Left lung (tissue), 14 donors: ENCODE measurements at places on chromosomes 7 and 10.

- DNase-seq, result no peak
These were observed 1.3 kb downstream of the SHH start for GRCh38 chr7:155810770-155811559.

GRCh38 chr7:107167483-107168232 lies 1.1 kb upstream of the HBP1 start:
- peak; percentile 91 for DNase-seq

- peak; percentile 28 for DNase-seq
These were observed 70.2 kb downstream of the HTR7 start for GRCh38 chr10:90787393-90788198.

GRCh38 chr10:79239275-79239779 lies 107.9 kb upstream of the PPIF start:
- no peak for DNase-seq

DNA sequence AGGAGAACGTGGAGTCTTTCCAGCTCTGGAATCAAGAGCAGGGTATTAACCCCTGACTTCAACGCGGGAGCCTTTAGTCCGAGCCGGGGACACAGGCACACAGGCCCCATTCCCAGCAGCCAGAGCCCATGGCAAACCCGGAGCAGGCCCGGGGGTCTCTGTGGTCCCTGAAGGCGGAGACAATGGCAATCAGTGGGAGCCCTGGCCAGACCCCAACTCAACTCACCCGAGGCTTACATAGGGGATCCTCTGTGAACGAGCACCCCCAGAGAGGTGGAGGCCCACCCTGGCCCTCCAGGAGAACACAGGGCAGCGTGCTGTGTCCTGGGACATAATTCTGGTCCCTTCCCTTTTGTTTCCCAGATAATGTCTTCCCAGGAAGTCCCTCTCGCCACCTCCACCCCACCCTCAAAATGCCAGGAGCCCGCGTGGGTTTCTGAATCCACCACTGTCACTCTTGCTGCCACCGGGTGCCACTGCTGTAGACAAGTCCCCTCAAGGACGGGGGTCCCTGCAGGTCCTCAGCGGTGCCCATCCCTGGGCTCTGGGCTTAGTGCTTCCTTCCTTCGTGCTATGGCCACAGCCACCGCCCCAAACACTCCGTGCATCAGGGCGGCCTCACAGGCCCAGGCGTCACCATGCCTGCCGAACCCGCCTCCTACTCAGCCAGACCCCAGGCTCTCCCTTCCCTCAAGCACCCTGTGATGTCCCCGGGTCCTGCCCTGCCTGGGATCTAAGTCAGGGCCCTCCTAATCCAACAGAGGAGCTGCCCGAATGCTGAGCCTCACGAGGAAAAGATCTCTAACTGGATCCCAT lies 28.6 kb upstream of the PPP2R2D start:
- no peak for DNase-seq

DNA sequence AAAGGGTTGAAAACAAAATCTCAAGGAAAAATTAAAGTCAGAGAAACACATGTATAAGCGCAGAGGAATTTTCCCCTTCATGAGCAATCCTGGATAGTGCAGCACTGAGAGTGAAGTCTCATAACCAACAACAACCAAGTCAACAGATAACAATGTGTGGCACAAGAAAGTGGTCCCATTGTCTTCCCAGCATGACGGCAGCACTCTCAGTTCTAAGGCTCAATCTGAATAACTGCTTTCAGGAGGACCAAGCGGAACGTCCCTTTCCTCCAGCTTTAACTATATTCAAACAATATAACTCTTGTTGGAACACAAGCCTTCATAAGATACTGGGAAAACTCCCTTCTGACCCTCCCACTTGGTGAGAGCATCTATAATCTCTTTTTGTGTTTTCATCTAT lies 137.9 kb downstream of the RAPGEF5 start:
- no peak for DNase-seq

GRCh38 chr10:101485681-101486554 lies 102.1 kb downstream of the POLL start:
- DNase-seq, result peak; percentile 77

DNA sequence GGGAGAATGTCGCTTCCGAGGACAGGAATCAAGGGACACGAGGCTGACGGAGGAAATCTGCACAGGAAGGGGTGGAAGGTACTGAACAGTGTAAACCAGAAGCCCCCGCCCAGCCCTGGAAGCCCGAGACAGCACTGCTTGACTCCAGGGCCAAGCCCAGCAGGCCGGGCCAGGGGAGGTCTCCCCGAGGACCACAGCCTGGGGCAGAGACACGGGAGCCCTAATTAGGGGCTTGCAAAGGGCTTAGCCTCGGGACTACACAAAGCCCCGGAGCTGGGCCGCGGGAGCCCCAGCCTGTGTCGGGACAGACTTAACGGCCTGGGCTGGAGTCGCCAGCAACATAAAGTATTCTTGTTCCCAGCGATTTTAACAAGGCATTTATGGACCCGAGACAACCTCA lies 50.8 kb downstream of the OAT start:
- DNase-seq, result no peak

- no peak for DNase-seq
These were observed 11.0 kb downstream of the GHRHR start for GRCh38 chr7:30974605-30975255.

DNA sequence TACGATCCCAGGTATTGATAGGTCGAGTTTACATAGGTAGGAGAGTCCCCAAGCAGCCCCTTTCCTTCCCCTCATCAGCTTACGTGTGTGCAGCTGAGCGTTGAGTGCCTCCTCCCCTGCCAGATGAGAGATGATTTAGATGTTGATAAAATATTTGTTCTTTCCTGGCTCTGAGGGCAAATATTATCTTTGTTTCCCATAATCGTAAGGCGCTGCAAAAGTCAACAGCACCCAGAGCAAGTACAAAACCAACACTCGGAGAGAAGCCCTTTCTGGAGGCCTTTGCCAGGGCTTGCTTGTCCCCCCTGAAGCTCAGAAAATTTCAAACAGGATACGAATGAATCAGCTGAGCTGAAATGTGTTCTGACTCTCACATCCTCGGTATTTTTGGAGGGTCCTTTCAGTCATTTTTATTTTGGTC lies 683.2 kb downstream of the LRMDA start:
- no peak for DNase-seq

DNA sequence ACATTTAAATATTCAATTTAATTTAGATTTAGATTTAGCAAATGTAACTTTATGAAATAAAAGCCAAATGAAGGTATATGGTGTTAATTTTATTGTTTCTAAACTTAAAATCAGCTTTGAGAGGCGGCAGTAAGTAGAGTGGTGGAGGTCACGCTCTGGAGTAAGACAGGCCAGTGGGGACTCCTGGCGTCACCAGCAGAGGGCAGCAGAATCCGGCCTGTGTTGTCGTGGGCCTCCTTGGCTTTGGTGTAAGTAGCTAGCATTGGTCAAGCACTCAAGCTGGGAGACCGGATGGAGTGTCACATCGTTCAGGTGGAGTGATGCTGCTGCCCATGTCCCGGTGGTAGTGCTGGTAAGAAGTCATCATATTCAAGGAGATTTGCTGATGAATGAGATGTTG lies 98.7 kb upstream of the DNAJB6 start:
- no peak for DNase-seq

DNA sequence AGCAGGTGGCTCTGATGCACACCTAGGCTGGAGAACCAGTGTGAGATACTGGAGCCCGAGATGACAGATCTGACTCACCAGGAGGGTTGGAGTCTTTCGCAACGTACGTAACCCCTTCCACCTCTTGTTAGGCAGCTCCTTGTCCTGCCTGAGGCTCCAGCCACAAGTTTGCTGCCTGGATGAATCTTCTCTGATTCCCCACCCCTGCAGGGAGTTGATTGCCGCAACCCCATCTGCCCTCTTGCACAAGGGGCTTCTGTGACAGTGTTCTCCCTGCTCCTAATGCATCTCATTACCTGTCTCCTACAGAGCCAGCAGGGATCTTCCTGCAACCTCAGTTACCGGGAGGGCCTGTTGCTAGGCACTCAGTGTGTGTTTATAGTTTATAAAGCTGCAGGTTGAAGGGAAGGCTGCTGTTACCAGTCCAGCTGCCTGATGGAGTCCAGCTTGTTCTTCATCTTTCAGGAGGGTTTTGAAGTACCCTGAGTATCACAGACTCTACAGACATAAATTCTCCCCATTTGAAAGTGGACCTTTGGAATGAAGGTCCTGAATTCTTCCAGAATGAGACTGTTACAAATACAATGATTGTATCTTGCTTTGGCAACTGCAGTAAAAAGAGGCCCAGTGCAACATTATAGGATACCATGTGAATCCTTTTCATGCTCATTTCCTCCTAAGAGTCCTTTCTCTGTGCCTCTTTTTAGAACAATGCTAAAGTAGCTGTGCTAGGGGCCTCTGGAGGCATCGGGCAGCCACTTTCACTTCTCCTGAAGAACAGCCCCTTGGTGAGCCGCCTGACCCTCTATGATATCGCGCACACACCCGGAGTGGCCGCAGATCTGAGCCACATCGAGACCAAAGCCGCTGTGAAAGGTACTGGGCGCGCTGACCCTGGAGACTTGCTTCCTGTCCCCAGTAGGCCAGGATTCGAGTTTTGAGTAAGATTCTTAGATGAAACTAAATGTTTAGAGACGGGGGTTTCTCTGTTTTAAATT lies 6.5 kb downstream of the MDH2 start:
- DNase-seq, result no peak

DNA sequence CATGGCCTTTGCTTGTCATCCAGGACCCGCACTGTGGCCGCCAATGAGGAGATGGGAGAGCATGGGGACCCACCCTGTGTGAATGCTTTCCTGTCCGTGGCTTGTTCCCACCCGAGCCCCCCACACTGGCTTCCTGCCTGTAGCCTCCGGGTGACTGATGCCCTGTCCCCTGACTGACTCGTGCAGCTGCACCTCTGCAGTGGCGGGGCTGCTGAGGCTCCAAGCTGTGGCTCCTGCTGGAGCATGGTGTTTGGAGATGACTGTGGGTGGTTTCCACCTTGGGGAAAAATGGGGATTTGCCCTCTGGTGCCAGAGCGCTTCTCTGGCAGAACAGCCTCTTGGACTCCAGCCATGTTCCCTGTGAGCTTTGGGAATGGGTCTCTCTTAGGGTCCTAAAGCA lies 2.1 kb downstream of the CAMK1D start:
- no peak for DNase-seq

GRCh38 chr7:7687800-7688199 lies 30.6 kb downstream of the RPA3 start:
- DNase-seq, result no peak

- DNase-seq, result no peak
These were observed 287.2 kb downstream of the PTPRN2 start for GRCh38 chr7:158300427-158300826.

GRCh38 chr7:1520539-1521234 lies 9.8 kb upstream of the MAFK start:
- DNase-seq, result no peak

DNA sequence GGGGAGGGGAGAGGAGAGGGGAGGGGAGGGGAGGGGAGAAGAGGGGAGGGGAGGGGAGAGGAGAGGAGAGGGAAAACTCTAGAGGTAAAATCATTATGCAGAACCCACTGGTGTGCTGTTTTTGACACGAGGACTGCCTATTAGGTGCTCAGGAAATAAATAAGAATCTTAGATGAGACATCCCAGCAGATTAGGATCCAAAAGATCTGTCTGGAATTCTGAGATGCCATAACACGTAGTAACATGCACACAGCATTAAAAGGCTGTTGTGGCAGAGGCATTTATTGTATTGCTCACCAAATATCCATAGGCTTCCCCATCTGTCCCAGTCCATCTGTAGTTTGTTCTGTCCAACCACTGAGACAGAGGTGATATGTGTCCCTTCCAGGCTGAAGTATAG lies 40.8 kb upstream of the KMT2E start:
- DNase-seq, result no peak

GRCh38 chr7:102303669-102304422 lies 17.2 kb downstream of the SH2B2 start:
- DNase-seq, result no peak

GRCh38 chr10:103709341-103709920 lies 145.9 kb downstream of the SH3PXD2A start:
- no peak for DNase-seq

GRCh38 chr7:117247809-117248208 lies 75.0 kb downstream of the WNT2 start:
- no peak for DNase-seq

DNA sequence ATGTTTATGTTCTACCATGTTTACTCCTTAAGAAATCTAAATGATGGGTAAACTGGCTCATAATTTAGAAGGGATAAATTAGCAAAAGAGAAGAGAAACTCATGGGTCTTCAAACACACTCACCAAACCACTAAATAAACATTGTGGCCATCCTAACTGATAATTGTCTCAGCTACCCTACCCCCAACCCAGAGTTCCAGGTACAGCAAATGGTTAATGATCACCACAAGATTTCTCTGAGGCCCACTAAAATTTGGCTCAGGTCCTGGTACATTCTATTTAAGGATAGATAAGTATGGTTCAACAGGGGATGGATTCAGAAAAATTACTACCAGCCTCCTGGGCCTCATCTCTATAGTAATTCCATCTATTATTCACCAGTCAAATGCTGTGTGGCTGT lies 21.4 kb downstream of the SLC25A13 start:
- no peak for DNase-seq

DNA sequence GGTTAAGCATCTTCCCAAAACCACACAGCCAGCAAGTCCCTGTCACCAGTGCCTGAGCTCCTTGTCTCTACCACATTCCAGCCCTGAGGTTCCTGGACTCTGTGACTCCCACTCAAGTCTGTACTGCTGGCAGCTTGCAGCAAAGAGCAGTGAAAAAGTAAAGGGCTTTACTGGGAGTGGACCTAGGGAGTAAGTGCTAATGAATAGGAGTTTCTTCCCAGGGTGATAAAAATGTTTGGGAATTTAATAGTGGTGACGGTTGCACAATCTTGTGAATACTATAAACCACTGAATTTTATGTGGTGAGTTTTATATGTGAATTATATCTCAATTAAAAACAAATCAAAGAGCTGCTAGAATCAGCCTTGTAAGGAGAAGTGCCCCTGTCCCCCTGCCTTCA lies 22.6 kb downstream of the HSPA12A start:
- DNase-seq, result no peak

DNA sequence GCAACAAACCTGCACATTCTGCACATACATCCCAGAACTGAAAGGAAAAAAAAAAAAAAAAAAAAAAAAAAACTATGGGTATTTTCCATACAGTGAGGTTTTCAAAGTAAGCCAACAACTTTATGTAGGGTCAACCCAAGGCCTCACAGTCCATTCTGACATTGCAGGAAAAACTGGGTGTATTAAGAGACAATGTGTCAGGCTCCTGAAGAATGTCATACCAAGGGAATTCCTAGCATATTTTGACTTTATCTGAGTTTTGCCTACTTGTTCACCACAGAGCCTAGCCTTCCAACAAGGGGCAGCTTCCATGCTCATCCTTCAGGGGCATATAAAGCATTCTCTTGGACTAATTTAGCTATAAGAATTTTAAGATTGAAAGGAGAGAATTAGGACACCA lies 368.9 kb downstream of the PLXDC2 start:
- DNase-seq, result no peak
